ENCODE measurements at places on chromosomes 16 and 17. TPM values are rescaled to one million over a fixed set of nuclear protein-coding genes. Genes with fewer than 3 reads are reported as not detected.

DNA sequence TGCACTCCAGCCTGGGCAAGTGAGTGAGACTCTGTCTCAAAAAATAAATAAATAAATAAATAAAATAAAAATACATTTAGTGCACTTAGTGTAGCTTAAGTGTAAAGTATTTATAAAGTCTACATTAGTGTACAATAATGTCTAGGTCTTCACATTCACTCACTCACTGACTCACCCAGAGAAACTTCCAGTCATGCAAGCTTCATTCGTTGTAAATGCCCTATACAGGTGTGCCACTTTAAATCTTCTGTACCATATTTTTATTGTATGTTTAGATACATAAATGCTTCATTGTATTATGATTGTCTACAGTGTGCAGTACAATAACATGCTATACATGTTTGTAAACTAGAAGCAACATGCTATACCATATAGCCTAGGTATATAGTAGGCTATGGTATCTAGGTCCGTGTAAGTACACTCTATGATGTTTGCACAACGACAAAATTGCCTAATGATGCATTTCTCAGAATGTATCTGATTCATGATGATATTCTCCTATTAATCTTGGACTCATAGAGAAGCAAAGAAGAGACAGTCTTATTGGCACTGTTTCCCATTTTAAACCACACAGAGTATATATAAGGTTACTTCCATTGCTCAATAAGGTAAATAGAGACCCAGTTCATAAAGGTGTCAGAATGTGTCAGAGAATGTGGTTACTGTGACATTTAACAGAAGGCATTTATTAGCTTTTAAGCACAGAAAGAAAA lies 1314.9 kb downstream of the CDH11 start:
- no peak overlapping the region for H3K27ac ChIP-seq
- H3K27me3 ChIP-seq = no peaks in the 10 kb centered on the region
- no peaks in the 10 kb centered on the region for H3K36me3 ChIP-seq

DNA sequence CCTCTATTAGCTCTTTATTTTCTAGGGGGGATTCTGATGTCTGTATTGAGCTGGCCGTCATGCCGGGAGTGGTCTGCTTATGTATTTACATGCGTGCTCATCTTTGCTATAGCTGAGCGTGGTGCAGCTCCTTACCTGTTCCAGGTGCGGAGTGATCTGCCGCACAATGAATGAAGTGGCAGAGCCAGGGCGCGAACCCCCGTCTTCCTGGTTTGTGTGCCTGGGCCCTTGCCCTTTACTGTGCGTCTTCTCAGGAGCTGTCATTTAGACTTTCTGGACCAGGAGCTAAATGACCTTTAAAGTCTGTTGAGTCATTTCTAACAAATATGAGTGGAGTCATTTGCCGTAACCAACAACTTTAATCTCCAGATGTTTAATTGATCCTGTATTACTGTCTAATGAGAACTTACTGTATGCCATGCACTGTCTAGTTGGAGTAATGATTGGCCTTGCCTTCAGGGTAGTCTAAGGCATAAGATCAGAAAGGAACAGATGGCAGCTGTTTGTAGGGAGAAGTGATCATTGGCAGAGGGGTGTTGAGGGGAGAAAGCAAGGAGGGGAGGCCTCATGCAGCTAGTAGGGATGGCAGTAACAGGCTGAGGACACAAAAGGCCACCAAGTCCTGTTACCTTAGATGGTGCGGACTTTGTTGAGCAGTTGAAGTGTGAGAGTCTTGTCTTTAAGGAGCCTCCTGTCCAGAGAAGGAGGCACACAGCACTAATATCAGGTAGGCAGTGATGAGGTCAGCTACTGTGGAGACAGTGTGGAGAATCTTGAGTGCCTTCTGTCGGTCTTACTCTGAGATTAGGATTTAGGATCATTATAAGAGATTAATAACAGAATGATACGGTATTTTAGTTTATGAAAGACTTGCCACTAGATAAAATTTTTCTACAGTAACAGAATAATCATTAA lies 53.9 kb downstream of the USP10 start:
- H3K4me1 ChIP-seq = peaks cover 64% of the 10 kb centered on the region
- no peak for DNase-seq
- H3K4me3 ChIP-seq = no peak overlapping the region
- peak overlapping the region; percentile 39 for H3K27ac ChIP-seq

GRCh38 chr16:81514568-81515258 lies 70.1 kb downstream of the CMIP start:
- H3K36me3 ChIP-seq = peaks cover 45% of the 10 kb centered on the region
- peaks cover 3% of the 10 kb centered on the region for H3K27me3 ChIP-seq
- peaks cover 78% of the 10 kb centered on the region for H3K4me1 ChIP-seq
- no peak overlapping the region for H3K27ac ChIP-seq
- no peak overlapping the region for H3K4me3 ChIP-seq

DNA sequence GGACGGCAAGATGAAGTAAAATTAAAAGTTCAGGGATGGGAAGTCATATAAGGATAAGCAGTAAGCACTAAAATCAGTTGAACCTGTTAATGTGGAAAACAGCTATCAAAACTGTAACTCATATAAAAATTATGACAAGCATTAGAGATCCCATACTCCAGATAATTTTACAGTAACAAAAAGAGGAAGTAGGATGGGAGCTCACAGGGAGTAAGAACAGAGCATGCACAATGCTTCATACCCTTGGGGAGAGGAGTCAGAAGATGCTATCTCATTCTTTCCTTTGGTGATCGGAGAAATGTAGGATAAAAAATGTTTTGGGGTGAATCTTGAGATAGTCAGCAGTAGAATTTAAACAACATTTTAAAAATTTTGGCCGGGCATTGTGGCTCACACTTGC lies 164.7 kb upstream of the CACNG5 start:
- H3K4me1 ChIP-seq = peaks cover 31% of the 10 kb centered on the region
- no peak for DNase-seq
- peaks cover 27% of the 10 kb centered on the region for H3K36me3 ChIP-seq
- H3K27ac ChIP-seq = no peak overlapping the region
- H3K4me3 ChIP-seq = no peak overlapping the region

RNF222 gene
- total RNA-seq = not detected

NACA2 gene
- not detected for total RNA-seq

MARVELD3 gene
- total RNA-seq = not detected

- H3K4me1 ChIP-seq = peaks cover 57% of the 10 kb centered on the region
- H3K4me3 ChIP-seq = 0 out of 2 replicates have a peak overlapping the region, but pooled peaks have one; percentile 47
- H3K27me3 ChIP-seq = peaks cover 5% of the 10 kb centered on the region
- peaks cover 11% of the 10 kb centered on the region for H3K36me3 ChIP-seq
Measured at GRCh38 chr16:70694088-70694867, 8.4 kb upstream of the MTSS2 start.

DNA sequence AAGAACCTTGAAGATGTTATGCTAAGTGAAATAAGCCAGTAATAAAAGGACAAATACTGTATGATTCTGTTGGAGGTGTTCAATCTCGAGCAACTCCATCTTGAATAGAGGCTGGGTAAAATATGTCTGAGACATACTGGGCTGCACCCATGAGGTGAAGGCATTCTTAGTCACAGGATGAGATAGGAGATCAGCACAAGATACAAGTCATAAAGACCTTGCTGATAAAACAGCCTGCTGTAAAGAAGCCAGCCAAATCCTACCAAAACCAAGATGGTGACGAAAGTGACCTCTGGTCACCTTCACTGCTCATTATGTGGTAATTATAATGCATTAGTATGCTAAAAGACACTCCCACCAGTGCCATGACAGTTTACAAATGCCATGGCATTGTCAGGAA lies 98.1 kb downstream of the RGS9 start:
- H3K4me3 ChIP-seq = no peak overlapping the region
- H3K36me3 ChIP-seq = no peaks in the 10 kb centered on the region

CCL7 gene
- total RNA-seq = not detected

LGALS9 gene
- not detected for total RNA-seq

DNA sequence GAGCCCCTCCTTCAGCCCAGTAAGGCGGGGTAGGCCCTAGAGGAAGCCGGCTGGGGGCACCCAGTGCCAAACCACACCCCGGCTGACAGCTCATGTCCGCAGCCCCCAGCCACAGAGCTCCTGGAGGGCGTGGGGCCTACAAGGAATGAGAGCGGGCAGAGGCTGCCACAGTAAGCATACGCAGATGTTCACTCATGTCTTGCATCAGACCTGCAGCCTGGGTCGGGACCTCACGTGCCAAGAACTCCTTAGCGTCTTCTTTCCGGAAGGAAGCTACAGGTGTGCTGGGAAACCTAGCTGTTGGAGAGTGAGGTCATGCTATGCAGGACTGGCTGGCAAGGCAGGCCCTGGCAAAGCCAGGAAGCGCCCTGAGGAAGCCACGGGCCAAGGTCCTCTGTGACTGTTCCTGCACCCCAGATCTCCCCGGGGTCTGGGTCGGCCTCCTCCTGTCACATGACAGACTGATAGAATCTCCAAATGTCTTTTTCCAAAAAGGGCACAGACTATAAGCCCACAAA lies 1.6 kb downstream of the ZNF598 start:
- peak overlapping the region; percentile 74 for H3K27ac ChIP-seq
- no peak for DNase-seq
- peak overlapping the region; percentile 94 for H3K4me3 ChIP-seq
- peaks cover 5% of the 10 kb centered on the region for H3K36me3 ChIP-seq

SPAG5 gene
- total RNA-seq = 72.6 TPM

PRCD gene
- total RNA-seq = not detected

CYGB gene
- 0.33 TPM for total RNA-seq

DNA sequence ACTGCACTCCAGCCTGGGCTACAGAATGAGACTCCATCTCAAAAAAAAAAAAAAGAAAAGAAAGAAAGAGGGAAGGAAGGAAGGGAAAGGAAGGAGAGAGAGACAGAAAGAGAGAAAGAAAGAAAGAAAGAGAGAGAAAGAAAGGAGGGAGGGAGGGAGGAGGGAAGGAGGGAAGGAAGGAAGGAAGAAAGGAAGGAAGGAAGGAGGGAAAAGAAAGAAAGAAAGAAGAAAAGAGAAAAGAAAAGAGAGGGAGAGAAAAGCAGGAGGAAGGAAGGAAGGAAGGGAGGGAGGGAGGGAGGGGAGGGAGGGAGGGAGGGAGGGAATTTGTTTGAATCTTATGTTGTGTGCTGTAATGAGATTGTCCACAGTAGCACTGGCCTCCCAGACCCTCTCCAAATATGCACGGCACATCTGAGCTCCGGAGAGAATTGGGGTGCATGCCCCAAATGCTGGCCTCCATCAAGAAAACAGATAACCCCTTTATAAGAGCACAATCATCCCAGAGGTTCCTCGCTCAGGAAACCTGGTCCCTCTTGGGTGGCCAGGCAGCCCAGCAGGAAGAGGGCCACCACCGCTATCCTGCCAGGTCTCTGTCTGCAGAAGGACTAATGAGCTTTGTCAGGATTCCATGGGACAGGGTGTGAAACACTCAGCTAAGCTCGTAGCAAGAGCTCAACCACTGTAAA lies 8.8 kb upstream of the EIF1 start:
- no peak for DNase-seq
- H3K27me3 ChIP-seq = peaks cover 14% of the 10 kb centered on the region
- peaks cover 15% of the 10 kb centered on the region for H3K4me1 ChIP-seq
- H3K4me3 ChIP-seq = no peak overlapping the region
- H3K36me3 ChIP-seq = 0 out of 2 replicates have a peak, but pooled peaks cover 5% of the 10 kb centered on the region

DNA sequence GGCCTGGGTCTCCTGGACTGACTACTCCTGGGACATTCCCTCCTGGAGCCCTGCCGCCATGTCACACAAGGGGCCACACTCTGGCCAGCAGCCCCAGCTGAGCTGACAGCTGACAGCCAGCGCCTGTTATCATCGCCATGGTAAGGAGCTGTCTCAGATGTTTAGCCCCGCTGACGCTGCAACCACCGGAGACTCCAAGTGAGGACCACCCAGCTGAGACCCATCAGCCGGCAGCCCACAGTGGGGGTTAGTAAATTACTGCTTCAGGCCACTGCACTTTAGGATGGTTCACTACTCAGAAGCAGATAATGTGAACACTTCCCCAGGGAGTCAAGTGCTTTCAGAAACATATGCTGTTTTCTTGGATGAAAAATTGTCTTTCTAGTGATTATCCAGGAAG lies 14.6 kb upstream of the SPHK1 start:
- peaks cover 45% of the 10 kb centered on the region for H3K4me1 ChIP-seq
- H3K4me3 ChIP-seq = no peak overlapping the region
- no peaks in the 10 kb centered on the region for H3K27me3 ChIP-seq
- H3K27ac ChIP-seq = peak overlapping the region; percentile 88

DNA sequence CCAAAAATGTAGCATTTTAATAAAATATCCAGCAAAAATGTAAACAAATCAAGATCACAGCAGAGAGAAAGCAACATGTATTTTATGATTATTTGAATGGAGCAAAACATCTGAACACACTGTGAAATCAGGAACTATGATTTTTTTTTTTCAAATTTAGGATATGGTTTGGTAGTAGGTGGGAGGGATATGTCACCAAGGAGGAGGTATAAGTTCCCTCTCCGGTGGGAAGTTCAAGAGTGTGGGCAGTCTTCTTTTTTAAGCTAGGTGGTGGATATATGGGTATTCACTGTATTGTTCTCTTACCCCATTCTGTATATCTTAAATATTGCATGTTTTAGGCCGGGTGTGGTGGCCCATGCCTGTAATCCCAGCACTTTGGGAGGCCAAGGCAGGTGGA lies 10.2 kb downstream of the CDR2 start:
- DNase-seq = no peak
- no peak overlapping the region for H3K4me3 ChIP-seq
- peaks cover 57% of the 10 kb centered on the region for H3K36me3 ChIP-seq
- peaks cover 50% of the 10 kb centered on the region for H3K4me1 ChIP-seq

MNT gene
- 21.5 TPM for total RNA-seq

DNA sequence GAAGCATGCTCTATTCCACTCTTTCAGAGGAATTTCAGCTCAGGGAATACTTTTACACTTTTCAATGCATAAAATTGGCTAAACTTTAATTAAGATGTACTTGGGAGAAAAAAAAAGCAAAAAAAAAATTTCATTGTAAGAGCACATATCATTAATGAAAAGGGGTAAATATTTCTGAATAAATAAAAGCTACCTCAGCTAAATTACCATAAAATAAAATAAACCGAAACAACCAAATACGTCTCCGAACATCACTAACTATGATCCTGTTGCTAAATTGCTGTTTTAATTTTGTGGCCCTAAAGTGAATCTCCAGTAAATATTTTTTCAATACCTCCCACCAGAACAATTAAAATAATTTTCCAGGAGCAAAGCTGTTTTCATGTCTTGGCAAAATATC lies 203.7 kb upstream of the KCNJ16 start:
- peaks cover 1% of the 10 kb centered on the region for H3K27me3 ChIP-seq
- peaks cover 64% of the 10 kb centered on the region for H3K4me1 ChIP-seq
- DNase-seq = no peak

DNA sequence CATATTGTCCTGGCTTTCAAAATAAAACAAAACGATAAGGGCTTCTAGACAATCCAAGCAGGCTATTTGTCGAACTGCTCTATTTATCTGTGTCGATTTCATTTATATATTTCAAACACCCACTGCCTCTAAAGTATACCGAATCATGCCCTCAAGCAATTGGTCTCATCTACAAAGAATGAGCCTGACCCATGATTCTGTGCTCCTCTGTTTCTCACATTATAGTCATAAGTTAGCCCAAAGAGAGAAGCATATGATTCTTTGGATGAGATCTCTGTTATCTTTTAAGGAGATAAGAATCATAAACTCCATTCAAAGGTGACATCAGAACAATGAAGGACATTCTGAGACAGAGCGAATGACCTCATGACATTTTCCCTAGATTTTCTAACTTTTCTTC lies 191.1 kb downstream of the MAP2K6 start:
- H3K4me3 ChIP-seq = no peak overlapping the region
- peaks cover 10% of the 10 kb centered on the region for H3K36me3 ChIP-seq
- DNase-seq = peak; percentile 20
- H3K27me3 ChIP-seq = no peaks in the 10 kb centered on the region

- no peak overlapping the region for H3K4me3 ChIP-seq
- H3K4me1 ChIP-seq = peaks cover 48% of the 10 kb centered on the region
- peaks cover 13% of the 10 kb centered on the region for H3K36me3 ChIP-seq
- peak; percentile 25 for DNase-seq
Measured at GRCh38 chr17:15119968-15120367, 145.2 kb downstream of the PMP22 start.

- no peak overlapping the region for H3K4me3 ChIP-seq
- H3K4me1 ChIP-seq = peaks cover 14% of the 10 kb centered on the region
- peaks cover 2% of the 10 kb centered on the region for H3K27me3 ChIP-seq
- peak; percentile 65 for DNase-seq
Measured at GRCh38 chr17:35849469-35850348, 19.0 kb downstream of the HEATR9 start.

NEURL4 gene
- total RNA-seq = 23.9 TPM

Measured in HFFc6 (cell line).